ENCODE measurements at places on chromosomes 7 and 10. TPM values are rescaled to one million over a fixed set of nuclear protein-coding genes. Genes with fewer than 3 reads are reported as not detected.
A peak's percentile ranks its signal among the peaks of the same experiment; 100 is the strongest.

DNA sequence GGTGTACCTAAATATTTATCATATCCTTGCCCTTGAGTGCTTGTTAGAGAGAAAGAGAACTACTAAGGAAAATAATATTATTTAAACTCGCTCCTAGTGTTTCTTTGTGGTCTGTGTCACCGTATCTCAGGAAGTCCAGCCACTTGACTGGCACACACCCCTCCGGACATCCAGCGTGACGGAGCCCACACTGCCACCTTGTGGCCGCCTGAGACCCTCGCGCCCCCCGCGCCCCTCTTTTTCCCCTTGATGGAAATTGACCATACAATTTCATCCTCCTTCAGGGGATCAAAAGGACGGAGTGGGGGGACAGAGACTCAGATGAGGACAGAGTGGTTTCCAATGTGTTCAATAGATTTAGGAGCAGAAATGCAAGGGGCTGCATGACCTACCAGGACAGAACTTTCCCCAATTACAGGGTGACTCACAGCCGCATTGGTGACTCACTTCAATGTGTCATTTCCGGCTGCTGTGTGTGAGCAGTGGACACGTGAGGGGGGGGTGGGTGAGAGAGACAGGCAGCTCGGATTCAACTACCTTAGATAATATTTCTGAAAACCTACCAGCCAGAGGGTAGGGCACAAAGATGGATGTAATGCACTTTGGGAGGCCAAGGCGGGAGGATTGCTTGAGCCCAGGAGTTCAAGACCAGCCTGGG, 11.4 kb downstream of the SERPINE1 start:
- peak; percentile 88 for DNase-seq

GRCh38 chr7:107946451-107946850, 55.5 kb downstream of the DLD start:
- no peak for DNase-seq

GRCh38 chr7:108836256-108836655, 266.6 kb downstream of the DNAJB9 start:
- DNase-seq = no peak

DNA sequence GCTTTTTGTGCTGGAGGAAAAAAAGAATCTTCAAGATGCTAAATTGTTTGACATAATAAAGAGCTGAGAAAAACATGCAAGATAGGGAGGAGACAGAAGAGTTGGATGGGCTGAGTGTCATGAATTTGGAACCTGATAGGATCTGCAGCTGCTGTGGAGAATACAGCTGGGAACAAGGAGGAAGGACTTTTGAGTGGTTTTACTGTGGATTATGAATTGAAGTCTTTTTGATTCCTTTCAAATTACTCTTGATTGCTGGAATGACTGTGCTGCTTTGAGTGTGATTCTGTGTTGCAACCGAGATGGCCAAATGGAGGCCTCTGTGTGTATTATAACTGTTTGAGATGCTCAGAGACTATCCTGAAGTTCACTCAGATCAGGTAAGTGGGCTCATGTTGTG, 4.0 kb downstream of the EFCAB10 start:
- DNase-seq = no peak

GRCh38 chr10:124285587-124286527, 132.9 kb downstream of the OAT start:
- DNase-seq = no peak

DNA sequence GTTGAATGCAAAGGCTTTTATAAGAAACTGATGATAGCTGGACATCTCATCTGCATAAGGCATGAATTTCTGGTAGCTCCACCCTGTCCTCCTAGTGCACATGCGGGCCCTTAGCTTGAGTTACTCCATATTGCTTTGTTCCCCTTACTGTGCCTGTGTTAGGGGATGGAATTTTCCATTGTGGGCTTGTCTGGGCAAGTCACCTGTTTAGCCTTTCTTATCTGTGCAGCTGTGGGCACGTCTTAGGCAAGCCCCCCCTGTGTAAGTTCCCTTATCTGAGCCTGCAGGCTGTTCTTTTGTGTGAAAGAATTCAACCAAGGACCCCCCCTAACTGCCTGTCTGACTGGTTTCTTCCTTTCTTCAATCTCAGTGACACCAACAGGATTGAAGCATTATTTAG, 14.5 kb upstream of the CROT start:
- DNase-seq = no peak

GRCh38 chr10:127525686-127526085, 23.4 kb upstream of the NPS start:
- DNase-seq = no peak

GRCh38 chr7:129872054-129872453, 80.7 kb downstream of the UBE2H start:
- DNase-seq = no peak

- peak; percentile 76 for DNase-seq
Measured at GRCh38 chr10:28722065-28722803, 44.9 kb downstream of the BAMBI start.

DNA sequence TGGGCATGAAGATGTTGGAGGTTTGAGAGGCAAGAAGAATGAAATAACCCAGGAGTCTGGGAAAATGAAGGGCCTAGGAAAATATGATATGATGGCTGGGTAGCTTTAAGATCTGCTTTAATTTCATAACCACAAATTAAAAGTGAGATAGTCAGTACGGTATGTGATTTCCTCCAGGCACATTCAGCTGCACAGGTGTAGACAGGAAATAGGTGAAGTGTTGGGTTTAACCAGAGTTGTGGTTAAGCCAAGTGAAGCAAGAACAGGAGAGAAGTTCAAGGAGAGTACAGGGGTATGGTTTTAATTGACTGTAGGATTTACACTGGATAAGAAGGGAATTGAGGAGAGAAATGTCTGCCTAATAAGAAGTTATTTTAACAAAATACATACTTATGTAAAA, 2.6 kb downstream of the PNLIPRP3 start:
- no peak for DNase-seq

DNA sequence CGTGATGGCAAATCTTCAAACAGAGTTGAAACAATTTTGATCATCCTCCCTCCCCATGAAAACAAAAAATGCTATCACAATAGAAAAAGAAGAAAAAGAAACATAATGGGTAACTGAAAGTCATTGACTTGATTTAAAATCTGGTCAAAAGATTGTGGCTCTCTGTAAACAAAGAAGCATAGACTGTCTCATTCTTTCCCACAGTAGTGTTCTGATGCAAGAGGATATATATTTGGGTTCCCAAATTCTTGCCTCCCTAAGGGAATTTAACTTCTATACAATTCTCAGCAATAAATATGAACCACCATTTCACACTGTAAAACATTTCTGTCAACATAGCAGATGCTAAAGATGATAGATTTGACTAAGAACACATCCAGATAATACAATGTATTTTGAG, 32.8 kb upstream of the MEOX2 start:
- no peak for DNase-seq

The HECW1 gene
- 5.0 TPM for total RNA-seq

The PTPRZ1 gene
- total RNA-seq = 74.2 TPM

The CD36 gene
- total RNA-seq = 0.28 TPM

The NYAP1 gene
- total RNA-seq = 3.2 TPM

All from H9 (cell line).